ENCODE measurements at places on chromosomes 5 and 9.

GRCh38 chr5:76850543-76851145 is 830 bp downstream of the S100Z start:
- no peak for DNase-seq

DNA sequence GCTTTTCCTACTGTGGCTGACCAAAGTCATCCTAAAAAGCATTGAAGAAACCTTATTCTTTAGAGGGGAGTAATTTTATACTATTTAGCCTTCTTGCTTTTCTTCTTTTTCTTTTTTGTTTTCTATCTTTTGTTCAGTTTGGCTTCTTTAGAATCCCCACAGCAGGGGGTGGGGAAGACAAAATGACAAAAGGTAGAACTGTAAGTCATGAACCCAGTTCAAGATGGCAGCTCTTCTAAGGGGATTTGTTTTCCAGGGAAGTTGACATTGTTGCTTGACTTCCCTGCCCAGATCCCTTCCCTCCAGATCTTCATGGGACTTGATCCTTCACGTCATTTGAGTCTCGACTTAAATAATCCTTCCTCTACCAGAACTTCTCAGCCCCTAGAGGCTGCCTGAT is 692.4 kb upstream of the DMAC1 start:
- no peak for DNase-seq

GRCh38 chr9:113907282-113907681 is 31.2 kb downstream of the ZNF618 start:
- no peak for DNase-seq

- DNase-seq = no peak
Observed at GRCh38 chr5:59416451-59416850, 477.1 kb downstream of the PDE4D start.

DNA sequence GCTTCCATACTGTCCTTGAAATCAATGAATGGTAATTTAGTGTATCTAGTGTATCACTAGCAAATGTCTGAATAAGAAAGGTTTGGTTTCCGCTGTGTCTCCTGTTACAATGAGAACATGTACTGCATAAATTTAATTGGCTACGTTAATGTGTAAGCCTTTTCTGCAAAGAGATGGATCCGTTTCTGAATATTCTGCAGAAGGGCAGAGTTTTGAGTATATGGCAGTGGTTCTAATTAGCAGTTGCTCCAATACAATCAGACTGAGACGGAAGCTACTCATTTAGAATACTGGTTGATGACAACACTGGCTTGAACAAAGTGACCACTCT is 555 bp upstream of the PCDHGC4 start:
- DNase-seq = no peak

GRCh38 chr9:87812375-87813118 is 70.1 kb upstream of the SPATA31E1 start:
- DNase-seq = peak; percentile 23

DNA sequence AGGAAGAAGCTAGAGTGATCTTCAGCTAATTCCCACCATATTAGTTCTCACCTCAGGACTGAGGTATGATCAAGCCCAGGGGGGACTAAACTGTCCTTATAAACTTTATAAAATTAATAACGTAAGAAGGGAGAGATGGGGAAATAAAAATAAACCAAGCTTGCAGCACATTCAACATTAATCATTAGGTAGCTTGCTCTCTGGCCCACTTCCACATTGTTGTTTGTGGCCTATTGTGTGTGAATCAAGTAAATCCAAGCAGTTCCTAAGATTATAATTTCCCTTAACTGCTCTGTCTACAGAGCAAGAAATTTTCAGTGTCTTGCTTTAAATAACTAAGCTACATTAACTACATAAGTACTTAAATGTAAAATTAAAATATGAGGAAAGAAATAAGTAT is 131.3 kb upstream of the ABCA1 start:
- no peak for DNase-seq

DNA sequence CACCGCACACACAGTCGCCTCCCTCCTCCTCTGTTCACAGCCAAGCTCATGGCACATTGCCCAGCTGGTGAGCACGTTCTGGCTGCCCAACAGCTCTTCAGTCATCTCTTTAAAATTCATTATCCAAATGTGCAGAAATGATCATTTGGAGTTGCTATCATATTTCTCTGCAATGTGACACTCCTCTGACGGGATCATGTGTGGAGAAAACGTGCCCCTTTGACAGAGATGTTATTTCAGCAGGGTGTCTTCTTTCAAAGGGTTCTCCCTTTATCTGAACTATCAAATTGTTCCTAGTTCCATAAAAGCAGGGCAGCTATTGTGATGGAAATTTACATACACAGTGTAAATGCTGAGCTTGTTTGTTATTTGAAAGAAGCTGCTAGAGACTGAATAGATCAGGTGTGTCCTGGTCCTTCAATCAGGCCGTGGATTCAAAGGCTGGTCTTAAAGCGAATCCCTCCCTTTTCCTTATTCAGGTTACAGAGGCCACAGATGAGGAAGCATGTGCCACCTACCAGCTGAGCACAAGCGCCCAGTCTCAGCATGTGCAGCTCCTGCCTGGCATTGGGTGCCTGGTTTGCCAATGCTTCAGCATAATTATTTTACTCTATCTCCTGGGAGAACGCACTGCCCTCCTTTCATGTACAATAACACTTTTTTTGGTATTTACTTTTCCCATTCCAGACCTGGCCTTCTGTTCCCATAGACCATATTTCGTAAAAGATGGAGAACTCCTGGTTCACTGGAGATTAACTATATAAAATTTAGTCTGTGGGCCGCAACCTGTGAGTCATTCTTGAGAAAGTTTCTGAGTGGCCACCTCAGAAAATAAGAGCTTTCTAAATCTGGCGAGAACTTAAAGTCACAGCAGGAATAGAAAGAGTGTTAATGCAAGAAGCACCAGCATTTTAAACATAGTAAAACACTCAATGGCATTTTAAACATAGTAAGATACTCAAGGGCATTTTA is 433.7 kb downstream of the ENC1 start:
- no peak for DNase-seq

DNA sequence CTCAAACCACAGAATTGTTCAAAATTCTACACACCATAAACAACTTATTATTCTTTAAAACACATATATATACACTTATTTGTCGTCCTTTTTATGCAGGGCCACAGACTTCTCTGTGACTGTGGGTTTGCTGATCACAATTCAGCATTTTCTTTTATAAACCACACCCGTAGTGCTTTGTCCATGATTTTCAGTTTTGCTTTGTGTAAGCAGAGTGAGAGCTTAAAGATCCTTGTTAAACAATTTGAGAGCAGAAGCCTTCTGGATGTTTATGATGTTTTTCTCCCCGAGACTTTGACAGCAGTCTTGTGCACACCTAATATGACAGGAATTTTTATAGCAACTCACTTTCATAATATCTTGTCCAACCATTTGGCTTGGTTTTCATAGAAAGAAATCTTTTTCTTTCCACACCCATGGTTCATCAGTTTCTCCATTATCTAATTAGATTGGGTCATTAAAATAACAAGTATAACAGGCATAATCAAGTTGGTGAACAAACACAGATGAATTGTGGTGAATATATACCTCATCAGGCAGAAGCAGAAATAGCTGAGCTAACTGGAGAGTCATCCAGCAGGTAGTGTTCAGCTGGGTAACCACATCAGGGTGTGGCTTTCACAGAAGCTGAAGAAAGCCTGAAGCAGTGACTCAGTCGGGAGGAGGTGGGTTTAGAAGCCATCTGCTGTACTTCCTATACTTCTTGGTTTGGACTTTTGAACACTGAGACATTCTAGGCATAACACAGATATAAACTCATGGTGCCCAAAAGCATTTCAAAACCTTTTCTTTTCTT is 232.8 kb downstream of the DOCK8 start:
- DNase-seq = peak; percentile 41

DNA sequence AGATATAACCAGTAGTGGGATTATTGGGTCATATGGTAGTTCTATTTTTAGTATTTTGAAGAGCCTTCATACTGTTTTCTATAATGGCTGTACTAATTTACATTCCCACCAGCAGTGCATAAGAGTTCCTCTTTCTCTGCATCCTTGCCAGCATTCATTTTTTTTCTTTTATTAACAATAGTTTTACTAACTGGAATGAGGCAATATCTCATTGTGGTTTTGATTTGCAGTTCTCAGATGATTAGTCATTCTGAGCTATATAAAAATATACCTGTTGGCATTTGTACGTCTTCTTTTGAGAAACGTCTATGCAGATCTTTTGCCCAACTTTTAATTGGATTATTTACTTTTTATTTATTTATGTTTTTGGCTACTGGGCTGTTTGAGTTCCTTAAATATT is 1579.3 kb upstream of the CDH6 start:
- DNase-seq = no peak

- DNase-seq = no peak
Observed at GRCh38 chr9:97666907-97667686, 30.0 kb downstream of the XPA start.

- no peak for DNase-seq
Observed at GRCh38 chr5:39459071-39459470, 34.3 kb upstream of the DAB2 start.

DNA sequence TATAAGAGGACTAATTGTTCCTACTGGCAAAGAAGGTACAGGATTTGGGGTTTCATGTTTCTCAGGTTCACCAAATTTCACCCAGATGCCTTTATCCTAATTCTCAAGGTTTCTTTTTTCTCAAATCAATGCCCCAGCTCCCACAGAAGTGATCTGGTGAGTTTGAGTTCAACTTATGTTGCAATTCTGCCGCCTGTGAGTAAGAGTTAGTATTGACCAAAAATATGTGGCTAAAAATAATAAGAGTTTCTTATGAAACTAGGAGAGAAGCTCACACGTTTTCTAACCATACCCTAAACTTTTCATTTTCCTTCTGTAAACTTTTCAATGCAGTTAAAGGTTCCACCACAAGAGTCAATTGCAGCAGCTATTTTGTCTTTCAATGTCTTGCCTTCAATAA is 15.1 kb downstream of the SLCO6A1 start:
- DNase-seq = no peak

- DNase-seq = no peak
Observed at GRCh38 chr5:35223787-35224395, 6.4 kb downstream of the PRLR start.

GRCh38 chr5:90421136-90421535 is 11.6 kb upstream of the CETN3 start:
- DNase-seq = no peak

DNA sequence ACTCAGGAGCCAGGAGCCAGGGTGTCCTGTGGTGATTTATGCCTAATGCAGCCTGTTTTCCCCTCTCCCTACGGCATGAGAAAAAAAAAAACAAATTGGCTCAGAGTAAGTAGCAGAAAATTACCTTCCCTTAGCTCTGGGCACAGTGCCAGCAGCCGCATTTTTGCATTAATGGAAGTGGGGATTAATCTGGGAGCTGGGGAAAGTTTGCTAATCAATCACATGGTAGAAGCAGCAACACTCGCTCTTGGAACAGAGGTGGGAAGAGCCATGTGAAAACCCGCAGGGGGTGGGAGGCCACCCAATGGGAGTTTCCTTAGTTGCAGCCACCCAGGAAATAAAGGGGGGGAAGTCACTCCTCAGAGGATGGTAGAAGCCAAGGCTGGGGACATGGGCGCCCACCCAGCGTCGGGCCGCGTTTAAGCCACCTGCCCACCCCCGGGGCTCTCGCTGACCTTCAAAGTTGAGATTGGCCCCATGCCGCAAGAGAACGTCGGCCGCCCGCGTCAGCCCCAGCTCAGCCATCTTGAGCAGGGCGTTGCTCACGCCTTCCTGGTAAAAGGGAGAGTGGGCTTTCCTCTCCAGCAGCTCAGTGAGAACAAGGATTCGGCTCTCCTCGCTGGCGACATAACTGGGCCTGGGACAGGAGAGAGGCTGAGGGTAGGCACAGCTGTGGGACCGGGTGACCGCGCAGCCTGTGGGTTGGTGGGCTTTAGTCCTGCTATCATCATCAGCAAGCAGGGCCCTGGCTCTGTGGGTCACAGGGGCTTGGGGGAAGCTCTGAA is 1.7 kb downstream of the ASB6 start:
- no peak for DNase-seq

GRCh38 chr5:96876292-96876850 is at the start of gene ERAP2:
Gene ERAP2 (plus strand): TSS chr5:96876500. CDS start chr5:96879686, 3,186 bp downstream.
- no peak for DNase-seq

- DNase-seq = no peak
Observed at GRCh38 chr9:135275571-135276289, 188.3 kb downstream of the OLFM1 start.

GRCh38 chr5:112563169-112563826 is 144.2 kb upstream of the EPB41L4A start:
- no peak for DNase-seq

- DNase-seq = no peak
Observed at GRCh38 chr5:80152778-80153177, 103.1 kb downstream of the SERINC5 start.

DNA sequence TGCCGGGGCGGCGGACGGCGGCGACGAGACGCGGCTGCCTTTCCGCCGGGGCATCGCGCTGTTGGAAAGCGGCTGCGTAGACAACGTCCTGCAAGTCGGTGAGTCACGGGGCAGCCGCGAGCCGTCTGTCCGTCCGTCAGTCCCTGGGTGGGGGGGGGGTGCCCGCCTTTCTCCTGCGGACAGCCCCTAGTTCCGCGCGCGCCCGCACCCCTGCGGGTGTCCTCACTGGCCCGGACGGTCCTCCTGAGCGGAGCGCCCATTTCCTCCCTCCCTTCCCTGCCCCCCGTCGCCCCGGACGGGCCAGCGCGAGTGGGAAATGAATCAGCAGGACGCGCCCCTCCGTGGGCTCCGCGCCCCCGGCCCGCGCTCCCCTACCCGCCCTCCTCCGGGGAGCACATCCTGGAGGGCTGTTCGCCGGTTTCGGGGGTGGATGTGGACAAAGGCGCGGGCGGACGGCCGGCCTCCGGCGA is 828 bp downstream of the ZSWIM6 start:
- no peak for DNase-seq

DNA sequence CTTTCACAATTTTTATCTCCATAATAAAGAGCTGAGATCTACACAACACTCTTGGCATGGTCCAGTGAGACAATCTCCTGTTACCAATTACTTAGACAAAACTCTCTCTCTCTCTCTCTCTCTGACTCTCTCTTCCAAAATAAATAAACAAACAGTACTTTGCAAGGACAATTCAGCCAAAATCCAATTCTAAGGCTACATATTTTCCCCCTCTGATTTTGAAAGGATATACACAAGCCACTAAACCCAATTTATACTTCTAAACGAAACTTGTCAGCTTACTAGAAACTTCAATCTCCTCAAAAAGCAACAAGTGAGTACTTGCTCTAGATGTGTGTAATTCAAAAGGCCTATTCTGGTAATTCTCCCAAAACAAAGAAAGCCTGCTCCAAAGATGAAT is 26.3 kb upstream of the TNPO1 start:
- DNase-seq = no peak

- DNase-seq = peak; percentile 55
Observed at GRCh38 chr9:130682421-130683121, 11.0 kb upstream of the EXOSC2 start.

- DNase-seq = no peak
Observed at GRCh38 chr5:176916337-176916736, 17.2 kb upstream of the HK3 start.

GRCh38 chr5:31502506-31502905 is 29.4 kb downstream of the DROSHA start:
- DNase-seq = no peak

DNA sequence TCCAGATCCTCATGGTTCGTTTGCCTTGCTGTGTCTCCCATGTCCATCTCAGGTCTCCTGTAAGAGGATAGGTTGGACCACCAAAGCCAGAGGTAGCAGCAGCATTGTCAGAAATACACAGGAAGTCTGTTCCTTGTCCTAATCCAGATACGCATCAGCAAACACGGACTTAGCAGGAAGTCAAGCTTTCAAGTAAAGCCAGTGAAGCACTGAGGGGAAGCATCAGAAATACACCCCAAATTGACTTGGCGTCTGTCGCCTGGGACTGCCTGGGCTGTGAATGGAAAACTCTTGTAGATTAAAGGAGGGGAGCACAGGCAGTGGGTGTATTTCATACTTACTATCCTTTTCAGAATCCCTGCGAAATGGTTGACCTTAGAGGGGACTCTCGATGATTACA is 171.3 kb downstream of the PSAT1 start:
- DNase-seq = no peak

All from stimulated activated CD4-positive, alpha-beta T cell treated with anti-CD3 and anti-CD28 coated beads, Interleukin-2, amount 100 ng/mL, for 48 hours (primary cell).